Stimulated activated CD4-positive, alpha-beta T cell treated with anti-CD3 and anti-CD28 coated beads, Interleukin-1b, Interleukin-23, amount 100 ng/mL, for 1 hour (primary cell): ENCODE measurements at places on chromosomes 5 and 9.

DNA sequence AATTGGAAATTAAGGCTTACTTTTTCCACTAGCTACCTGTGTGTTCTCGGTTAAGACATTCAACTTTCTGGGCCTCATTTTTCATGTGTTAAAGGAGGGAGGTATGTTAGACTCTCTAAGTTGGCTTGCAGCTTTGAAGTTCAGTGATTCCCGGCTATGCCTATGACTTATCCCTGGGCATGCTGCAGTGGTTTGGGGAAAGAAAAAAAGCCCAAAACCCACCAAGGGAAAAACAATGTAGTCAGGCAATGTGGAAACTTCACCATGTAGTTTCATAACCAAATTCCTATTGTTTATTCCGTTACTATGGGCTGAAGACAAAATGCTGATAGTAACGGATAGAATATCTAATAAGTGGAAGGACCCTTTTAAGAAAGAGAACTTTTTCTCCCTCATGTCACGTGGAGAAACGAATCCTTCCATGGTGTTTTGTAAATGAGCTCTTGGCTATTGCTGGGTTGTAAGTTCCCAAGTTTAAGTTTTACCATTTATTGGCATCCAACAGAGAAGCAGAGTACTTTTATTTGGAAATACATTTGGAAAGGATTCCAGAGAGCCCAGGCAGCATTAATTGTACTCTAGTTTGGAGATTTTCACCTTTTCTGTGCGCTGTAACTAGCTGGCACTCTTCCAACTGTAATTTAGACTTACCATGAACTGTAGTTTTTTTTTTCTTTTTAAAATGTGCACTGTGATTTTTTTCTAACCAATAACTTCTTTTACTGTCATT, 84.9 kb upstream of the MPDZ start:
- no peak for DNase-seq

- no peak for DNase-seq
Observed at GRCh38 chr5:113526421-113526820, 12.9 kb downstream of the YTHDC2 start.

- no peak for DNase-seq
Observed at GRCh38 chr9:37284636-37285035, 137.9 kb upstream of the GRHPR start.

DNA sequence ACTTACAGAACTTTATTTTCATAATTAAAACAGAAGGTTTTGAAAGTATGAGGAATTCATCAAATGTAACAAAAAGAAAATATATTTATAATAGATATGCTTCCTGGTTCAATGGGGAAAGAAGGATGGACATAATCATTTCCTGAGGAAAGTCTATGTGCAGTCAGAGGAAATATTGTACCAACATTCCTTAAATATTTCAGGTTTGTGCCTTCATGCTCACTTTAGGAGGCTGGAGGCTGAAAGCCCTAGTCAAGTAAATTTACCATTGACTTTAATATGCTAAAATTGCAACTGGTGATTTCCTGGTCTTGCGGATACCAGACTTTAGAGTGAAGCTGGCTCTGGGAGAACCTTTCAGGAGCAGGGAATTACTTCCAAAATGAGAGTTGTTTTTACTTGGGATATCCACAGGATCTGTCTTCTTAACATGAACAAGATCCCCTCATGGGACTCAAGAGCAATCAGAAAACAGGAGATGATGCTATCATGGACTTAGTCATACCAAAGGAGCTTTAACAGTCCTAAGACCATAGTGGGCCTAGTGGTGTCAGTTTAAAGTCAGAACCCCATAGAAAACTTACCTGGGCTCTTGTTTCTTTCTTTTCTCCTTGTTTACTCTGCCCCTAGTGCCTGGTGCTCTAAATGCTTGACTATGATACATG, 762.8 kb upstream of the GRAMD2B start:
- no peak for DNase-seq

DNA sequence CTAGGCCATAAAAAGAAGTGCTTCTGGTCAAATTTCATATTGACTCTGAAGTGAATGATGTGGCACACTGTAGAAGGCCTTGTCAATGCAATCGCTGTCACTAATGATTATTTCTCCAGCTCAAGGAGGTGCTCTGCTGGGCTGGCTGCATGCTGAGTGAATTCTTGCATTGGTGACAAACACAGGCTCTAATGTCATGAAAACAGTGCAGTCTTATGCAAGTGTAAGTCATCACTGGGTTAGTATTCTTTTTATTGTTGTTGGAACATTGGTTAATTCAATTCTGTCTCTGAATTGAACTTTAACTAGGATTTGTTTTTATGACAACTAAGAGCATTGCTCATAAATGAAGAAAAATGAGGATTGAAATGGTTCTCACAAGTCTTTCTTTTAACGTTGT, 57.3 kb upstream of the CD180 start:
- DNase-seq, result no peak

DNA sequence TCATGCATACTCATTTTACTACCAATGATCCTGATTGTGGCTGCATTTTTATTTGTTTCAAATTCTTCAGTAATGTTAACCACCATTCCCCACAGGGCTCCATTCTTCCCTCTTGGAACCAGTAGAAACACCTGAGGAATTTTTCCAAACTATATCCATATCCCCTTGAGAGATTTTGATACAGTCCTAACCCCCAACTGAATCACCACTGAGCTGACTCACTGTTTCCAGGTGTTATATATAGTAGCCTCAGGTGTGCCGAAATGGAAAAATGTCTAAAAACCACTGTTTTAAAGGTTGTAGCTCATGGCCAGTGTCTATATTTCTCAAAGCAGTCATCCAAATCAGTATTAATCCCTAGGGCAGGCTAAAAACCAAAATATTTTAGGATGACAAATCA, 85.2 kb downstream of the MRPS27 start:
- DNase-seq, result no peak

- no peak for DNase-seq
Observed at GRCh38 chr9:106637486-106637885, 225.5 kb upstream of the ZNF462 start.

GRCh38 chr9:134378901-134379338, 52.7 kb downstream of the RXRA start:
- DNase-seq, result no peak
